ENCODE measurements at places on chromosomes 7 and 10.

DNA sequence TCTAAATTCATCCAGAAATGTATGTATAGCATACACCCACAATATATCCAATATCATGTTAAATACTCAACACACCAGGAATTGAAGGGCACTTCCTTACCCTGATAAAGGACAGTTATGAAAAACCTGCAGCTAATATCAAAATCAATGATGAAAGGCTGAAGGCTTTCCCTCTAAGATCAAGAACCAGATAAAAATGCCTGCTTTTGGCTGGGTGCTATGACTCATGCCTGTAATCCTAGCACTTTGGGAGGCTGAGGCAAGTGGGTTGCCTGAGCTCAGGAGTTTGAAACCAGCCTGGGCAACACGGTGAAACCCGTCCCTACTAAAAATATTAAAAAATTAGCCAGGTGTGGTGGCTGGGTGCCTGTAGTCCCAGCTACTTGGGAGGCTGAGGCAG lies 21.6 kb upstream of the UPP1 start:
- no peak for DNase-seq

DNA sequence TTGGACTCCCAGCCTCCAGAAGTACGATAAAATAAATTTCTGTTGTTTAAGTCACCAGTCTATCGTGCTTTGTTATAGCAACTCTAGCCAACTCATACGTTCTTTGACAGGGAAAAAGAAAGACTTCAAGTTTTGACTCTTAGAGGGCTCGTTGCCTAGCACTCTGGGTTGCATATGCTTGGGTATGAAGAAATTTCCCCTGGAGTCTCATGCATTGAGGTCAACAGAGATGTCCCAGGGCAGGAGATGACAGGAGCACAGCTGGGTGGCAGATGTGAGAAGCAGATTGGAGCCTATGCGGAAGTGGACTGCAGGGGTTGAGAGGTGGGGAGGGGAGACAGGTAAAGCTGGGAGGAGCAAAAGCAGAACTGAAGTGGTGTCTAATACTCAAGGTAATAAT lies 63.3 kb upstream of the JAZF1 start:
- no peak for DNase-seq

- no peak for DNase-seq
Observed at GRCh38 chr10:37701781-37702493, 155.5 kb downstream of the ZNF248 start.

DNA sequence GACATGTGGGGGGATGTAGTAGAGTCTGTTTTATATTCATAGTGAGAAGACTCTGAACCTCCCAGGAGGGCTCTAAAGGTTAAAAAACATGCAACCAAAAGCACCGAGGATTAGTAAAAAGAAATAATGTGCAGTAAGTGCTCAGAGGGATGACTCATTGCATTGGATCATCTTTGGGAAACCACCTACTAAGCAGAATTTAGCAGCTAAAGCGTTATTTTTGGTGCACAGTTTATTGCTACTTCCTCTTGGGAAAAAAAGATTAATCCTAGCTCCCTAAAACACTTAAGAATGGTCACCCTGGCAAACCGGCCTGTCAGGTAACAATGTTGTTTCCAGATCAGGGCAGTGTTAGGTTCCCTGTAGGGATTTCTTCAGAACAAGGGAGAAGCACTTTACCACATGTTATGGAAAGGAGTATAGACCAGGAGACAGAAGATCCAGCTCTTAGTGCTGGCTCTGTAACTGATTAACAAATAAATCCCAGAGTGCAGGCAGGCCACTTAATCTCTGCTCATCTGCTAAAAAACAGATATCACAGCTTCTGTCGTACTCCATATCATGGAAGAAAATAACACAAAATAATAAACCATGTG lies 44.8 kb upstream of the FAM133B start:
- no peak for DNase-seq

DNA sequence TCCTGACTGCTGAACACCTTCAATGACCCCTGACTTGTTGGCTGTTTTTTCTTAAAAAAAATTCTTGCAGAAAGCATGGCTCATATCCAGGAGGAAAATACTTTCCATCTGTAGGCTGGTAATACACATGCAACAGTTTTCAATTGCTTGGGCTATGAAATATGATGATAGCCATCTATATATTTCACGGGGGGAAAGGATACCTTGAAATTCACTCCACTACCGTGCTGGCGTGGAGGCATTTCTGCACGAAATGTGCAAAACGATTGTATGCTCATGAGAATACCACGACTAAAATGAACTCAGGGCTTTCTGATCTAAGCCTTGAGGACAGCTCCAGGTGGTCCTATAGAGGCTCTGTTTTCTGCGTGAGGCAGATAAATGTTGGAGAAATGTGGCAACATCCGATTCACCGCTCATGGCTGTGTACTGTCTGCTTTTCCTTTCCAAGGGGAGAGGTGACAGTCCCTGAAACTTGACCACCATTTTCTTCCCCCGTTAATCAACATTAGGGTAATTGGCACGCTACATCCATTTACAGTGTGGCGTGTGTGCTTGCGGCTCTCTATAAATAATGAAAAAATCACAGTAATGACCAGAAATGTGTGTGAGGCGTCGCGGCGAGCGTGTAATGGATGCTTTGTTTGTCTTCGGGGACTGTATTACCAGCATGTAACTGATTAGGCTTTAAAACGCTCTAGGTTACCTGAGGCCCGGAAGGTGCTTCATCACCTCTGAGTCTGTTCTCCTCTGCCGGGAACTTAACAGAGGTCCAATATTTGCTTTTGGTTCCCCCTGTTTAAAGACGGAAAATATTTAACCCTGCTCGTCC lies 12.8 kb upstream of the CARD11 start:
- no peak for DNase-seq
